Liver (tissue), 10 donors: ENCODE measurements at places on chromosomes 3 and 15. TPM values are rescaled to one million over a fixed set of nuclear protein-coding genes. Genes with fewer than 3 reads are reported as not detected.

DNA sequence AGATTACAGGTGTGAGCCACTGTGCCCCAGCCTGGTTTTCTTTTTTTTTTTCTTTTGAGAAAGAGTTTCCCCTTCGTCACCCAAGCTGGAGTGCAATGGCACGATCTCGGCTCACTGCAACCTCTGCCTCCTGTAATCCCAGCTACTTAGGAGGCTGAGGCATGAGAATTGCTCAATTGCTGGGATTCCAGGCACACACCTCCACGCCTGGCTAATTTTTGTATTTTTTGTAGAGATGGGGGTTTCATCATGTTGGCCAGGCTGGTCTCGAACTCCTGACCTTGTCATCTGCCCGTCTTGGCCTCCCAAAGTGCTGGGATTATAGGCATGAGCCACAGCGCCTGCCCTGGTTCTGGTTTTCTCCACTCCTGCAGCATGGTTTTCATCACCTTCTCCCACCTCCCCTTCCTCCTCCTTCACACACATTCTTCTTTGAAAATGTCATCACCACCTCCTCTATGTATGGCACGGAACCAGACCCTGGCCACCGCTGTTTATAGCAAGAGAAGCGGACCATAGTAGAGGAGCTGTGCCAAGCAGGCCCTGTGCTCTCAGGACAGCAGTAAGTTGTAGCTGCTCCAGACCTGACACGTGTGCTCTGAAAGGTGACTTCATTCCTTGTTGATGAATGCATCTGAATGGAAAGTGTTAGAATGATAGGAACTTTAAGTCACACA, 14.6 kb upstream of the AHSG start:
- no peak for DNase-seq

- DNase-seq, result no peak
These were observed 16.0 kb downstream of the STARD9 start for GRCh38 chr15:42591238-42591934.

Gene ARGFX
- total RNA-seq, result not detected

DNA sequence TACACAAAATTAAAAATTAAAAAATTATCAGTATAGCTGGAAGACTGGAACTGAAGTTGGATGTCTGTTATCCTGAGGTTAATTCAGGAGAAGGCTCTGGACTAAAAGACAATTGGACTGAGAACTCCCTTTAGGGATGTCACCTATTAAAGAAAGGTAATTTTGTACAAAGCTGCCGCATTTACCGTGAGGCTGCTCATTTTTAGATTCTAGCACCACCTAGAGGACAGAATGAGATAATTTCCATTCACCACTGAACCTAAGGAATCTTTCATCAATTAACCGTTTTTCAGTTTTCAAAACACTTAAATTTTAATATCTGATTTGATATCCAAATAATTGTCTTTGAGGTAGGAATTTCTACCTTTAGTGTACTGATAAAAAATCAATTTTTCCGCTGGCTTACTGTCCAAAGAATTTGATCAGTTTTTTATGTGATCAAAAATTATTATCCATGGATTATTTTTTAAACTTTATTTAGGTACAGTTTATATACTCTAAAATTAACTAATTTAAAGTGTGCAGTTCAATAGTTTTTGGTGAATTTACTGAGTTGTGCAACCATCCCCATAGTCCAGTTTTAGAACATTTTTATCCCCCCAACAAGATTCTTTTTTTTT, 106.7 kb upstream of the TNIK start:
- no peak for DNase-seq

- no peak for DNase-seq
These were observed 88.0 kb downstream of the PEX5L start for GRCh38 chr3:179948740-179949139.

Gene PBRM1
- total RNA-seq, result 57.7 TPM

- no peak for DNase-seq
These were observed 20.6 kb downstream of the COL8A1 start for GRCh38 chr3:99659032-99659431.

DNA sequence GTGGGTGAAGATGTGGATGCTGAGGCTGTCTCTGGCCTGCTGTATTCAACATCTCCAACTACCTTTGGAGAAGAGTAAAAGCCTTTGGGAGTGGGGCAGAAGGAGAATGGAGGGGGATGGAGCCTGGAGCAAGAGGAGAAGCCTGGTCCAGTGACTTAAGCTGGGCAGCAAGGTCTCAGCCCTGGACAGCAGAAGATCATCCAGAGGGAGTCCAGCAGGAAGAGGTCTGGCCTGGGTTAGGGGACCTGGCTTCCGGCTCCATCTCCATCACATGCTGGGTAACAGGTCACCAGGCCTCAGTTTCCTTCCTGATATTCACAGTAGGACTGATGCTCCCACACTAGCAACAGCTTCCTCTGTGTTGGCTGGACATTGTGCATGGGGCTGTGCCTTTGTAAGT, 3.8 kb upstream of the ISL2 start:
- no peak for DNase-seq
